ENCODE measurements at places on chromosomes 13 and 19.

- DNase-seq, result no peak
Measured at GRCh38 chr13:51313619-51314018, 25.9 kb upstream of the SERPINE3 start.

DNA sequence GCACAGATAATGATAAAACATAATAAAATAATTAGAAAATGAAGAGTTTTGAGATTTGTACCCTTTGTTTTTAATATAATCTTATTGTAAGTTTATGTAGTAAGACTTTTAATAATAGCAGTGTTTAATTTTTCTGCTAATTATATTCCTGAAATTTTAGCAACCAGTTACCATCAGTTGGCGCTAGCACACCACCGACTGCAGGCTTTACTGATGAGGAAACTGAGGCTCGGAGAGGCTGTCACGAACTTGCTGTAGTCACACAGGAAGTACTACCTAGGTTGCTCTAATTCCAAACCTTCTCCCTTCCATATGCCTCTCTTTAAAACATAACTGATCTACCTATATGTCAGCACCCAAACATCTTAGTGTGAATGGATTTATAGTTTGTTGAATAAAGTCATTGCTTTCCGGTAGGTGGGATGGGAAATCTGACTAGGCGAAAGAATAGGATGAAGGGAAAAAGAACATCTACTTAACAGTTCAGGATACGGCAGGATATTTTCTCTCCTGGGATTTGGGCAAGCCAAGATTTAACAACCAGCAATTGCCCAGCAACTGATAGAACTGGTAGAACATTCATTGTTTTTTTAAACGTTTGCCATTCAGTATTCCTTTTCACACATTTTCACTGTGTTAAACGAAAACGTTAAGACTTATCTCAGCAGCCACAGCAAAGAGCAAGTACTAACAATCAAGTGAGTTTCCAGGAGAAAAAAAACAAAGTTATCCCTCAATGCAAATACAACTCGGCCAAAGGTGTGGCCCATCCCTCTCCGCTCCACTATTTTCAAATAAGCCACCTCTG lies 822 bp upstream of the RFXAP start:
- DNase-seq, result no peak

DNA sequence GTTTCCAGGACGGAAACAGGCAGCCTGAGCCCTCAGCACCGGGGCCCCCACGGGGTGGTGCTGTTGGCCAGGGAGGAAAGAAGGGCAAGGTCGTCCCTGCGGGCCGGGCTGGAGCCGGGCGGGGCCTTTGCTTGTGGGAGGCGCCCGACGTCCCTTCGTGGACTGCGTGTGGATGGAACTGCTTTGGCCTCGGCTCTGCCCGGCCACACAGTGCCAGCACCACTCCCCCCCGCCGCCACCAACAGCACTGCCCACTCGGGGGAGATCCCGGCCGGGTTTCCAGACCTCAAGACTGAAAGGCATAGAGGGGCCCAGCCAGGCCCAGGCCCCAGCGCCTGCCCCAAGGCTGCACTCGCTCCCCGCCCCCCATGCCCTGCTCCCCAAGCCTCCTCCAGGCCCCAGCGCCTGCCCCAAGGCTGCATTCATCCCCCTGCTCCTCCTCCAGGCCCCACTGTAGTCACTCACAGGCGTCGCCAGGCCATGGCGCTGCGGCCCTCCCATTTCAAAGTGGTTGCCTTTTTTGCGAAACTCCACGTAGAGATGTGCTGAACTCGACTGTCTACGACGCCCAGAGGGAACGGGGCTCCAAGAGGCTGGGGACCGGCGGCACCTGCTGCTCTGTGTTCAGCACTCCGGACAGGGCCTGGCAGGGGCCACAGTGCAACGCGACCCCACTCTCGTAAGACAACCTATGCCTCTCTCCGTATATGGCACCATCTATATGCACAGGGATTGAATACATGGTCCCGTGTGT lies 22.5 kb downstream of the C13orf46 start:
- DNase-seq, result peak; percentile 73

DNA sequence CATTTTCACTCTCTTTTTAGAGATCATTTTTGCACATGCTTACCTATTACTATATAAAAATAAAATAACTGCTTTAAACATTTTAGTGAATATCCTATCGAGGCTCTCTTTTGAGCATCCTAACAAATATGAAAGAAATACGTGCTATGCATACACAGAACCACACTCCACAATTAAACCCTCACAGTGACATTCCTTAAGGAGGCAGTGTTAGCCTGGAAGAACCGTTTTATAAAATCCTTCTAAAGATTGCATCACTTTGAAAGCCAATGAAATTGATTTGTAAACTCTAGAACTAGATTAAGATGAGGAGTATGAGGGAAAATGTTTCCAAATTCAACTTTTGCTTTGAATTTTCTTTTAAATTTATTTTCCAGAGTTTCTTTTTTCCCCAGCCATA lies 11.1 kb upstream of the ENOX1 start:
- DNase-seq, result peak; percentile 9

DNA sequence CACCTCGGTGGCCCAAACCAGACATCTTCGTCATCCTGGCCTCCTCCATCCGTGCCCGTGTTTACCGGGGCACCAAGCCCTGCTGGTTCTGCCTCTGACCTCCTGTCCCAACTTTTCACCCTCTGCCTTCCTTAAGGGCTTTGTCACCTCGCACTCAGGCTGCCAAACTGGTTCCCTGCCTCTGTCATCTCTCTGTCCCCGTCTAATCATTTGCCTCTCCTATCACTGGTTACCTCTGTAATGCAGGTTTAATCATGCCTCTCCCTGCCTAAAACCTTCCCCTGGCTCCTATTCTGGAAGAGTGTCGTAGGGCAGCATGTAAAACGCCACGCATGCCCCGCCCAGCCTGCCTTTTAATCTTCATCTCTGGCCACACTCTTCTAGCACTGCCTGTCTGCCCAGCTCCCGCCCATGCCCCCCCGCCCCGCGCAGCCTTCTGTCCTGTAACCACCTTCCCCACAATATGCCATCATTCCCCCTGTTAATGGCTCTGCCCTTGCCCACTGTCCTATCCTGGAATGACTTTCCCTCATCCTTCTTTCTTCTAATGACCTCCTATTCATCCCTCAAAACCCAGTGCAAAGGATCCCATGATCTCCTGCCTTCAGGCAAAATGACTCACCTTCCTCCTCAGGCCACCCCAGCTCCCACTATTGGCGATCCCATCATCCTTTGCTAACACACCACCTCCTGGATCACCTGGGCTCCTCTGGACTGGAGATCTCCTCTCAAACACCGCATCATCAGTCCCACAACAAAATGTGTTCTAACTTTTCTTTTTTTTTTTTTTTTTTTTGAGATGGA lies 66.7 kb downstream of the PEX11G start:
- no peak for DNase-seq

GRCh38 chr19:50450369-50451222 lies 17.9 kb downstream of the MYBPC2 start:
- no peak for DNase-seq

GRCh38 chr13:92947770-92948434 lies 278.7 kb upstream of the GPC6 start:
- DNase-seq, result no peak

DNA sequence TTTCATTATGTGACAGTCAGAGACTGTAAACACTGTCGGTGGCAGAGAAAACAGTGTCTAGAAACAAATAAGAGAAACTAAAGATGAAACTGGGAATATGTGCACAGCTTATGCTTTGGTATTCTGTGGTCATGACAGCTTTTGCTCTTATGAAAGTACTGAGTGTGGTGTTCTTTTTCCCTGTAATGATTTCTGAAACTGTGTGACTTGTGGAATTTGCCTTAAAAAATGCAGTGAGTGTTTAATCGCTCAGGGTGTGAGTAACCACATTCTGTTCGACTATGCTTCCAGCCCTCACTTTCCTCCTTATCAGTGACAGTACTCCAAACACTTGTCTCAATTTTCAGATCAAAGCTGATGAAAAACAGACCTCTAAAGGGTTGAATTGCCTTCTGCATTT lies 66.9 kb upstream of the DIAPH3 start:
- DNase-seq, result peak; percentile 56

DNA sequence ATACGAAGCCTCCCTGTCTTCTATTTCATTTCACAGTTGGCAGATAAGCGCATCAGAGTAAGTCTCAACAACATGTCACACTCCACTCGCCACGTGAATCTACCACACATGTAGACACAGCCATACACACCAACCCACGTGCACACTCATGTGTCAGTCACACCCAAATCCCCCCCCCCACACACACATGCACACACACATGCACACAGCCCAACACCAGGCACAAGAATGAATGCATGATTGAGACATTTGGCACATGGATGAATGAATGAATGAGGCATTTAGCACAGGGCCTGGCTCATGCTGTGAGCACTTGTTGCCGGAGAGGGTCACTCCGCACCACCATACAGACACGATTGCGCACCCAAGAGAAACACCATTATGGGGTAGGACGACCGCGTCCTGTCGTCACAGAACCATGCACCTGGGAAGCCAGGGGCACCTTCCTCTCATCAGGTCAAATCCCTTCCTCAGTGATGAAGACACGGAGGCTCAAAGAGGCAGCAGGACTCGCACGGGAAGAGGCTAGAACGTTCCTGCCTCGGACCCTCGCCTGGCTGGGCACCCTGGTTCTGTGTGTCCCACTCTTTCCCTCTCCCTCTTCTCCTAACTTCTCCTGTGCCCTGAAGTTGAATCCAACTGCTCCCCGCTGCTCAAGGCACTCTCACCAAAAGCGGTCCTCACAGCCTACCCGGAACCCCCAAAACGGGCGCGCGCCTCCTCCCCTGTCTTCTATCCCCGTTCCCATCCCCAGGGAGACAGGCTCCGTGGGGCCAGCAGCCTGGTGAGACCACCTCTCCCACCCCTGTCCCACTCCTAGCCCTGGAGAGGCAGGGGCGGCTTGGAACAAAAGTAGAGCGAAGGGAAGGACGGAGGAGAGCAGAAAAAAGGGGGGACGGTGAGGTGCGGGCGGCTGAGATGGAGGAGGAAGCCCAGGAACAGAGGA lies 1.3 kb downstream of the MEIS3 start:
- peak; percentile 16 for DNase-seq

- no peak for DNase-seq
Measured at GRCh38 chr19:995051-995827, 5.0 kb upstream of the GRIN3B start.

GRCh38 chr19:34556488-34556887 lies 74.9 kb downstream of the WTIP start:
- peak; percentile 4 for DNase-seq

GRCh38 chr19:33845498-33845897 lies 48.8 kb downstream of the KCTD15 start:
- DNase-seq, result no peak

GRCh38 chr13:95319551-95320274 lies 18.5 kb upstream of the ABCC4 start:
- no peak for DNase-seq

DNA sequence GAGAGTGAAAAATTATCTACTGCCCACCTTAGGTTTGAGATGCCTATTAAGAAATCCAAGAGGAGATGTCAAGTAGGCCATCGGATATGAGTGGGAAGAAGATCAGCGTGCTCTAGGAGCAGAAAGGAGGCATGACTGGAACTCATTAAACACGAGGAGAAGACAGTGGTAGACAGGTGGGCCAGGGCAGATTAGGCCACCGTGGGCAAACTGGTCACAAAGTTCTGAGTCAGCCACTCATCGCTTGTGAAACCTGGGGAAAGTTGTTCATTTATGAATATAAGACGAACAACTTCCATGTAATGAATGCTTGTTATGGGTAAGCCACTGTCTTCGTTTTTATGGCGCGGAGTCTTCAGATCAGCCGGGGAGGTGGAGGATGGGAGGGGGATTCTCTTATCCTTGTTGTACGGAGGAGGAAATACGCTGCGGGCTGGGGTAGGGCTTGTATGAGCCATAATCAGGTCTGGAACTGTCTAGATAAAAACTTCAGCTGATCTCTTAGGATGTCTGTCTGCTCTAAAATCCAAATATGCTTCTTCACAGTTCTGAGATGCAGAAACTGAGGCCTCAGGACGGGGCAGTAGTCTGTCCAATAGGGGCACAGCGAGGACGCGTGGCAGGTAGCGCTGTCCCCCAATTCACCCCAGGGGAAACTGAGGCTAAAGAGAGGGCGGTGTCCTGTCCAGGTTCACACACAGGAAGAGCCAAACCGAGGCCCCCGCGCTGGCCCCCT lies 1.1 kb upstream of the ZNF444 start:
- peak; percentile 16 for DNase-seq
